ENCODE measurements at places on chromosomes 3 and 15. TPM values are rescaled to one million over a fixed set of nuclear protein-coding genes. Genes with fewer than 3 reads are reported as not detected.

Gene PIGB
- total RNA-seq, result 17.6 TPM

Gene PSMD6
- 70.1 TPM for total RNA-seq

Gene PGBD4
- 4.5 TPM for total RNA-seq

Gene MYZAP
- not detected for total RNA-seq

Gene AMT
- total RNA-seq, result 10.3 TPM

Gene REC114
- total RNA-seq, result not detected
